ENCODE measurements at places on chromosomes 2 and 18.

- DNase-seq: no peak
Measured at GRCh38 chr2:40282428-40282827, 169.5 kb downstream of the SLC8A1 start.

GRCh38 chr2:97699765-97700444, 13.5 kb upstream of the ZAP70 start:
- DNase-seq: peak; percentile 78

- no peak for DNase-seq
Measured at GRCh38 chr2:152098496-152099366, at the start of gene CACNB4. Gene CACNB4 (minus strand): TSS chr2:152099044.

DNA sequence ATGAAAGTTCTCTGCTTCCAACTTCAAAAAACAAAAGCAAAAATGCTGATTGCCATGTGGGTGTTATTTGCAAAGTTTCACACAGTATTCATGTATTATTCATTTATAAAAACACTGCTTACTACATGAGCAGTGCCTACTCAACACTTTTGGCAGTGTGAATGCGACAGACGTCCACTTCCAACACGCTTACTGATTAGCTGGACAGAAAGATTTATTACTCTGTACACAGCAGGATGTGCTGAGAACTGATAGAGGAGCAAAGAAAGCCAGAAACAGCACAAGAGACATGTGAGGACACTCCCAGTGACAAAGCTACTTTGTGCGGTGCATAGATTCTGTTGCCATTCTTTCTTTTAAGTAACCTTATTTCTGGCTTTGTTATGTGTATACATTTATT, 258.8 kb downstream of the DLGAP1 start:
- DNase-seq: no peak

DNA sequence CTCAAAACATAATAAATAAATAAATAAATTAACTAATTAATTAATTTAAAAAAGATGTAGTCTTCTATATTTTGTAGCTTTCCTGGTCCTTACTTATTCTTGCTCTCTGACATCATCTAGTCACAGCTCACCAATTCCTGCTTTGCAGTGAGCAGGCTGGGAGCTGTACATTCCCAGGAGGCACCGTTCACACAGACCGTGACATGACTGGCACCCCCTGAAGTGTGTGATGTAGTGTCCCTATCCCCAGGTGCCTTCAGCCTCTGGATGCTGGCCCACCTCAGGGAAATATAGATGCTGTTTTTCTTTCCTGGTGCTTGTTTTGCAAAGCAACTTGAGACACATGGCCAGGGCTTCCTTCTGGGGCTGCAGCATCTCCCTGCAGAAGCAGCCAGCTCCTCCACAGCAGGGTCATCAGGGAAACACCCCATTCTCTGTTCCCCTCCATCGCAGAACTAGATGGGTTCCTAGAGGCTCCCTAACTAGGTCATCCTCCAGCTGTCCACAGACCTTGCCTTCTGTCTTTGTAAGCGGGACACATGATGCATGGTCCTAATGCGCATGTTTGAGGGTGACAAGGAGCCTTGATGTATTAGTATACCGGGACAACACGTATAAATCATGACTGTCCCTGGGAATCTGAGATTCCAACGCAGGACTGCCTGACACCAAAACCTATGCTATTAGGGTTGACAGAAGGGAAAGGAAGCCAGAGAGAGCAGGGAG, 76.4 kb downstream of the RHOB start:
- no peak for DNase-seq

Measured in Peyer's patch (tissue), 4 donors.